ENCODE measurements at places on chromosomes 1 and 21. TPM values are rescaled to one million over a fixed set of nuclear protein-coding genes. Genes with fewer than 3 reads are reported as not detected.

- peaks cover 6% of the 10 kb centered on the region for H3K27me3 ChIP-seq
- H3K4me3 ChIP-seq, result no peak overlapping the region
- peaks cover 4% of the 10 kb centered on the region for H3K4me1 ChIP-seq
- no peaks in the 10 kb centered on the region for H3K36me3 ChIP-seq
- DNase-seq, result no peak
These were observed 15.3 kb downstream of the AKR7A3 start for GRCh38 chr1:19273106-19273843.

Gene ZNF593OS
- total RNA-seq, result 0.31 TPM

DNA sequence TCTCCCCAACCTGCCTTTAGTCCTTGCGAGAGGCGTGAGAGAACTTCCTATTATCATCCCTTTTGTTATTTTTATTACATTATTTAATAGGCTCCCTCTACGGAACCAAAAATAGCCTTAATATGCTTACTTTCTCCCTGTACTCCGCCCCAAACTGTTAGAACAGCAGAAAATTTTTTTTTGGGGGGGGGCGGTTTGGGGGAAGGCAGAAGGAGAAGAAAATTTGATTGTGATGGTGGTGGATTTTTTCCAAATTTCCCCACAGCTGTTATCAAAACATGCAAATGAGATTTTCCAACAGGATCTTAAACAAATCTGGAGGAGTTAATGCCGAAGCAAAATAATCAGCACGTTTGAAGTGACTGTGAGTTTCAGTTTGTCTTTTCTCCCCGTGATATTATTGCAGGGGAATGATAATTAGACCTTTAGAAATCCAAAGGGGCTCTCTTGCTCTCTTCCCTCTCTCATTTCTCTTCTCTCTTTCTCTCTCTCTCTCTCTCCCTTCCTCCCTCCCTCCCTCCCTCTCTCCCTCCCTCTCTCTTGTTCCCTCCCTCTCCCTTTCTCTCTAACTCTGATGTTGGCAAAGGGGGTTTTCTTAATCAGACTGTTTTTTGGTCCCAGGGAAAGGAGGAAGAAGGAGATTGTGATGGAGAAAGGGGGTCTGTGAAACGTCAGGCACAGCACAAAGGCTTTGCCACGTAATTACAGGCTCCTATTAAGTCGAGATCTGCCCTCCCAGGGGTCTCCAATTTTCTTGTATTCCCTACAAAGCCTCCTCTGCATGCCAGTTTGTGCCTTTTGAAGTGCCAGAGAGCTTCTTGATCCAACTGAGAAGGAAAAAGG is 1.1 kb upstream of the PRRX1 start:
- peak; percentile 90 for DNase-seq
- peak overlapping the region; percentile 67 for H3K4me3 ChIP-seq
- peaks cover 74% of the 10 kb centered on the region for H3K27me3 ChIP-seq
- H3K27ac ChIP-seq, result peak overlapping the region; percentile 96
- H3K36me3 ChIP-seq, result peaks cover 8% of the 10 kb centered on the region

DNA sequence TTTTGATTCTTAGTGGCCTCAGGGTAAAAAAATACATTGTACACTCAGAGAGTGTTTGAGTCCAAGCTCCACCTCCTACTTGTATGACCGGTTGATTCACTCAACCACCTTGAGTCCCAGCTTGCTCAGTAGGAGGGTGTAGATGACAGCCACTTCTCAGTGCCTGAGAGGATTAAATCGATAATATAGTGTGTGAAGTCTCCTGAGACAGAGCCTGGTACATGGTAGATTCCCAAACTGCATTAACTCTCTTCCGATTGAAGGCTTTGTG is 38.4 kb downstream of the NCMAP start:
- peaks cover 3% of the 10 kb centered on the region for H3K27me3 ChIP-seq
- no peaks in the 10 kb centered on the region for H3K36me3 ChIP-seq
- H3K27ac ChIP-seq, result no peak overlapping the region
- no peaks in the 10 kb centered on the region for H3K4me1 ChIP-seq
- no peak overlapping the region for H3K4me3 ChIP-seq

DNA sequence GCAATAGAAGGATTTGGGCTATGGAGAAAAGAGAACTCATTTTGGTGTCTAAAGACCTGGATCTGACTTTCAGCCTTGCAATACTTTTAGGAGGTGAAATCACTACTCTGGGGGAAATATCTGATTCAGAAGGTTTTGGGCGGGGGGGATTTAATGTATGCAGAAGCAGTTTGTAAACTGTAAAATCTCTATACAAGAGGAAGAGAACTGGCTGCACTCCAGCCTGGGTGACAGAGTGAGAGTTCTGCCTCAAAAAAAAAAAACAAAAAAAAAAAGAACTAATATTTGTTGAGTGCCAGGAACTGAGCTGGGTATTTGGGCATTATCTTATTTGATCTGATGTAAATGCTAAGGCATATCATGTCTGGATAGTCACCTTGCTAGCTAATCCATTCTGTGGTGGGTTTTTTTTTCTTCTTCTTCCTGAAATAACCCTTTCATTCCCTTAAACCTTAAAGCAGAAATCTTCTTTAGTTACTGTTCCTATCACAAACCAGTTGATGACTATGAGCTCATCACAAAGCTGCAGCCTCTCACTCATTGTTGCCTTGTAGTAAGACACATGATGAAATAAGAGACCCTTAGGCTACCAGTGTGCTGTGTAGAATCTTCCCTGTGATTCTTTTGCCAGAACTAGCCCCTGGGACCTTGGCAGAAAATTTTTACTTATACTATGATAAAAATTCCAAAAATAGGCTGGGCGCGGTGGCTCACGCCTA is 35.6 kb upstream of the SLC16A1 start:
- peaks cover 2% of the 10 kb centered on the region for H3K4me1 ChIP-seq
- H3K27me3 ChIP-seq, result no peaks in the 10 kb centered on the region
- H3K27ac ChIP-seq, result no peak overlapping the region
- H3K36me3 ChIP-seq, result no peaks in the 10 kb centered on the region
- DNase-seq, result no peak

GRCh38 chr1:8061210-8061609 is 35.1 kb upstream of the ERRFI1 start:
- no peak overlapping the region for H3K27ac ChIP-seq
- peak; percentile 37 for DNase-seq
- no peak overlapping the region for H3K4me3 ChIP-seq
- H3K27me3 ChIP-seq, result no peaks in the 10 kb centered on the region
- H3K4me1 ChIP-seq, result peaks cover 2% of the 10 kb centered on the region
- H3K36me3 ChIP-seq, result no peaks in the 10 kb centered on the region
